ENCODE measurements at places on chromosomes 13 and 19.
A peak's percentile ranks its signal among the peaks of the same experiment; 100 is the strongest.

DNA sequence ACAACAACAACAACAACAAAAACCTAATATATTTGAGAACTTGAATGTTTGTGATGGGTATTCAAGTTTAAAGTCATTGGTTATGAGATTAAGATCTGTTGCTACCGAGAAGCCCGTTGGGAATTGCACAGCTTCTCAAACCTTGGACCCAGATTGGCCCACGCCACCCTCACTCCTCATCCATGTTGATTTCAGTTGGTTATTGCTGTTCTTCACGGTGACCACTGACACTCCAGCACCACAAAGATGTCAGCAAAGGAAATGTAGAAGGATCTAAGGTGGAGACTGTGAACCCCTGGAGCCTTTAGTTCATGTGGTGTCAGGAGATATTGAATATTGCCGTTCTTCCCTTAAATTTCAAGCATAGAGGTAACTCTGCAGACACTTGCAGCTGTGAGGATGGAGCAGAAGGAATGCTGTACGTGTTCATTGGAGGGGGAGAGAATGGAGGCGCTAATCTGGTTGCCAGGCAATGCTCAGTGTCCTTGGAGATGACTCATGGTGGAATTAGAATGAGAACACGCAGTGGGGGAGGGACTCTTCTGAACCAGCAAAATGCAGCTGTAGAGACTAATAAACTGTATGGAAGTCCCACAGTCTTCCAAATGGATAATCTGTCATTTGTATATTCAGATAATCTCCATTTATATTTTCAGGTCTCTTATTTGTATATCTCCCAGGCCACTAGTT lies 20.8 kb upstream of the ZNF835 start:
- DNase-seq: no peak

DNA sequence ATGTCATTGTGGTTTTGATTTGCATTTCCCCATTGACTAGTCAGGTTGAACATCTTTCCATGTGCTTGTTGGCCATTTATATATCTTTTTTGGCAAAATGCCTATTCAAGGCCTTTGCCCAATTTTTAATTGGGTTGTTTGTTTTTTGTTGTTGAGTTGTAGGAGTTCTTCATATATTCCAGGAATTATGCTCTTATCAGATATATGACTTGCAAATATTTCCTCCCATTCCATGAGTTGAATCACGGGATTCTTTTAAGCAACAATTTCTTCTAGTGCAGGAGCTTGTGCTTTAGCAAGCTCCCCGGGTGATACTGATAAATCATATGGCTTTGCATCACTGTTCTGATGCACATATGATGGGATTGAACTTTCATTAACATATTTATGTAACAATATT lies 47.0 kb upstream of the FLT1 start:
- DNase-seq: no peak

GRCh38 chr19:10567656-10568055 lies 1.1 kb downstream of the CDKN2D start:
- DNase-seq: no peak

DNA sequence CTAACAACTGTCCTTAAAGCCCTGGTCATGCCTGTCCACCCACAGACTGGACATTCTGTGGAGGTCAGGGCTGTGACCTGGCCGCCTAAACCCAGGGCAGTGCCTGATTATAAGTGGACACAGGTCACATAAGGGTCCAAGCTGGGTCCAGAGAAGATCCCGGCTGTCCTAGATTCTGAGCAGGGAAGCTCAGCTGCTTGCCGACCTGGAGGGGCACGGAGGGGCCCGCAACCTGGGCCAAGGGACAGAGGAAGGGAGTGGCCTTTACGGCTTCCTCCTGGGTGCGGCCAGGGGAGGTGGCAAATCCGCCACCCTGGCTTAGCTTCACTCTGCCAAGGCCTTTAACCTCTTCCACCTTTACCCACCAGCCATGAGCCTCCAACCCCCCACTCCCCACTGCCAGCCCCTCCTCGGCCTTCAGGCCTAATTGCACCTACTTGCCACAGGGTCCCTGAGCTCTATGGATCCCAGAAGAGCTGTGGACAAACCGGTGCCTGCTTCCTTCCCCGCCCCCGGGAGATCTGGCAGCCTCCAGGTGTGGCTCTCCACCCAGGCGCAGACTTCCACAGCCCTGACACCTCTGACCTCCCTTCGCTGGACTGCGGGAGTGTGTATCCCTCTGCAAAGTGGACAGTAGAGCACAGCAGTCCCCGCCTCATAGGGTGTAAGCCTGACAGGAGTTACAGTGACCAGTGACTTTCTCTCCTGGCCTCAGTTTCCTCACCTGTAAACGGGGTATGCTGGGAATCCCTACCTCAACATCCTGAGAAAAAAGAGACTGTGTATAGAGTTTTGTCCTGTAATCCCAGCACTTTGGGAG lies 1.7 kb downstream of the CD320 start:
- no peak for DNase-seq

- DNase-seq: no peak
These were observed 382.8 kb downstream of the TSHZ3 start for GRCh38 chr19:30966486-30966885.

- no peak for DNase-seq
These were observed 111.2 kb downstream of the GADD45B start for GRCh38 chr19:2587001-2587719.

DNA sequence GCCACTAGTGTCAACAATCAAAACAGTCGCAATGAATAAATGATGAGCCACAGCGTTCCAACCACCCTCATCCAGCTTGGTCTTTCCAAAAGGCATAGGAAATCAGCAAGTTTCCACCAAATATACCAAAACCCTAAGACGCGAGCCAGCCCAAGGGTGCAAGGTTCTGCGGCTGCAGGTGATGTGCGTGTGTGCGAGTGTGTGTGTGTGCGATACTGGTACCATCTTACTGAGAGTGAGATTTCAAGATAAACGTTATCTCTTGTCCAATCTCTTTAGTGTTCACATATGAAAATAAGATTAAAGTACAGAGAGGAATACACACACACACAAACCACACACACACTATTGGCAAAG lies 895 bp upstream of the TRPC4 start:
- no peak for DNase-seq

DNA sequence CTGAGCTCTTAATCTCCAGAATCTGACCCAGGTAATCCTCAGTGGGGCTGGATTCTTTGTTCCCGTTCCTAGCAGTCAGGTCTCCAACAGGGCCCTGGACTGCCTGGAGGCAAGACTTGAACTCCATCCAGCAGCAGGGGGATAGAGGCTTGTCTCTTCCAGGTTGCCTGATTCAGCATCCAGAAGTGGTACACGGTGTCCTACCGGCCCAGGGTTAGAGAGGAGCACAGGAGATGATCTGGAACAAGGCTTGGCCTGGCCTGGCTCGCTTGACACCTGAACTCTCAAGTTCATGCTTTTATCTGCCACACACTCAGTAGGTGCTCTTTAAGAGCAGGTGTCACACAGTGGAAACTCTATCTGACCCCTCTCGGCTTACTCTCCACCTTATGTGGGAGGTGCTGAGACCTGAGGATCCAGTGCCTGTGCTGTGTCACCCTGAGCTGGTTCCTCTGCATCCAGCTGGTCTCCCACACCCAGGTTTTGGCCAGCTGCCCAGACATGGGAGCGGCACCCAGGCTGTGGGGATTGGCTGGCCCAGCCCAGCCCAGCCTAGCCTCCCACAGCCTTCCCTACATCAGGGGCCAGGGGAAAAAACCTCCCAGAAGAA lies at the start of gene CYP4F3:
TSS of gene CYP4F3 (plus strand) at position 604 of the 610 bp plus-strand sequence. CDS start 519 bp downstream, outside the sequence.
- peak; percentile 98 for DNase-seq

GRCh38 chr13:51945149-51945548 lies 66.1 kb downstream of the ATP7B start:
- DNase-seq: no peak

- DNase-seq: peak; percentile 15
These were observed 4.1 kb downstream of the ATP8A2 start for GRCh38 chr13:25375727-25376358.

- no peak for DNase-seq
These were observed 31.7 kb downstream of the IER2 start for GRCh38 chr19:13181747-13182388.
